Activated CD4-positive, alpha-beta T cell treated with anti-CD3 and anti-CD28 coated beads, Interleukin-2, amount 10 ng/mL, durations not matched to agents 24 days and 14 days (primary cell): ENCODE measurements at places on chromosomes 4 and X. TPM values are rescaled to one million over a fixed set of nuclear protein-coding genes. Genes with fewer than 3 reads are reported as not detected.

DNA sequence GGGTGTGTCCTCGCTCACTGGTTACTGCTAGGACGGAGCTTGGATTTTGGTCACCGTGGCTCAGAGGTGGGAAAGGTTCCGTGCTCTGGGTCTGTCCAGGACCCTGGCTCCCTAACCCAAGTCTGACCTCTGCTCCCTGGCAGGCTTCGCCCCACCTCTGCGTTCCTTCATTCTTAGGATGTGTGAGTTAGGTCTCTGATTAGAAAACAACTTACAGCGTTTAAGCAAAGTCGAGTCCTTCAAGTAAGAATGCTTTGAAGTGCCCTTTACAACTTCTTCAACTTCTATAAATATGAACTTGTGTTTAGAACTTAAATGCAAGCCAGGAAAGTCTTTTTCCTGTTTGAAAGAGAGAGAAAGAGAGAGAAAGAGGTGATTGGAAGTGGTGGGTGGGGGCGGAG, 891 bp downstream of the TLR2 start:
- H3K4me1 ChIP-seq, result peaks cover 11% of the 10 kb centered on the region
- no peak for DNase-seq
- peak overlapping the region; percentile 80 for H3K4me3 ChIP-seq

DNA sequence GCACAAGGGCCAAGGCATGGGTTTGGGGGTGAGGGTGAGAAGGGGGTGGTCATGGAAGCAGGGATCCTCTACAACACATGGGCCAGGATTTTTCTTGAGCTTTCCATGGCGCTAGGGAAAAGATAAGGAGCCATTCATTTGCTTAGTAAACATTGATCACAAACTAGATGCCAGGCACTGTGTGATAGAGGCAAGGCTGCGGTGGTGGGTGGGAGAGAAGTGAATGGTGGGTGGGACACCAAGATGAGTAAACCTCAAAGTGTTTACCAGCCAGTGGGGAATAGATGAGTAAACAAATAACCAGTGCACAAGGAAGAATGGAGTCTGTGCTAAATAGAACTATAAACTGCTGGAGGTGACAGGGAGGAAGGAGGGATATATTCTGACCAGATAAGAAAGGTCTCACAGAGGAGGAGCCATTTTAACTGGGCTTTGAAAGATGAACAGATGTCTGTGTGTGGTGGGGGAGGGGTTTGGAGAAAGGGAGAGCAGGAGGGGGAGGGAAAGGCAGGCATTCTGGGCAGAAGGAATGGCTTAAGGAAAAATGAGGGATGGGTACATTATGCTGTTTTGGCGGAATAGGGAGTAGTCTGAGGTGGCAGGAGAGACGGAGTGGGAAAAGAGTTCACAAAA, 48.0 kb upstream of the LAS1L start:
- no peaks in the 10 kb centered on the region for H3K36me3 ChIP-seq
- H3K4me1 ChIP-seq, result peaks cover 8% of the 10 kb centered on the region
- no peak for DNase-seq
- H3K4me3 ChIP-seq, result no peak overlapping the region

DNA sequence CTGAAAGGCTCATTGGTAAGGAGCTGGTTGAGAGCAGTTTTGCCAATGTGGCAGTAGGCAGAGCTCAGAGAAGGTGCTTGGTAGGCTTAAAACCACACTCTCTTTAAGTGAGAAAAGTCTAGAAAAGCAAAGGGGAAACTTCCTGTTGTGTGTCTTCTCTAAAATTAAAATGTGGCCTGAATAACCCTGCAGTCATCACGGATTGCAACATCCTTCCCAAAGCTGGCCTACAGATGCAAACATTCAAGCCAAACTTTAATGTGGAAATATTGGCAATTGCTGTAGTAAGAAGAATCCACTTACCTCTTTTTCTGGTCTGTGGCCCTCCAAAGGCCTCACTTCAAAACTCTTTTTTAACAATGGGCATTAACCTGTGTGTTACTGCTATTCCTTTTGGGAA, 348.5 kb downstream of the OPHN1 start:
- no peaks in the 10 kb centered on the region for H3K36me3 ChIP-seq
- DNase-seq, result no peak
- no peak overlapping the region for H3K27ac ChIP-seq
- no peaks in the 10 kb centered on the region for H3K4me1 ChIP-seq

DNA sequence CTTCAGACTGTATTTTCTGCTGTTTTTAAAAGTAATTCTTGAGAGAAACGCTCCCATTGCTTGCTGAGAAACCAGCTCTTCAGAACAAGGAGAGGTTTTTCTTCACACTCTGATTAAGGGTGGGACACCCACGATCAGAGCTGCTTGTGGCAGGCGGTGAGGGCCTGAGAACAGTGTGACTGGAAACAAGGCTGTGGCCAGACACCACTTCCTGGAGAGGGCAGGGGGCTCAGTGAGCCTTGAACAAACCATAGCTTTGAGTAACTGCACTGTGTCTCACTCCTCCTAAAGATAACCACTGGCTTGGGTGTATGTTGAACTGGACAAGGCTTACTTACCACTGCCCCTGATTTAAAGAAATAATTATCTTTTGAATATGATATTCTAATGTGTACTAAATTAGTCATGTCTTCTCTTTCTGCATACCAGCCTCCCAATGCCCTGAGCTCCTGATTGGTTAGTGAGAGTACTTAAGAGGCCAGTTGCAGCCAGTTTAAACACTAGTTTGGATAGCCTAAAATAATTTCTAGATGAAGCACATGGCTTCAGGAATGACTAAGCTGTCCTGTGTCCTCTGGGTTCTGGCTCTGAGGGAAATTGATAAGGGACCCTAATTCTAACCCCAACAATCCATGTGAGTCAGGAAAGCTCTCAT, 3.7 kb upstream of the GPR82 start:
- peaks cover 26% of the 10 kb centered on the region for H3K4me1 ChIP-seq
- H3K4me3 ChIP-seq, result no peak overlapping the region
- H3K27me3 ChIP-seq, result no peaks in the 10 kb centered on the region
- DNase-seq, result peak; percentile 76
- peaks cover 30% of the 10 kb centered on the region for H3K36me3 ChIP-seq

DNA sequence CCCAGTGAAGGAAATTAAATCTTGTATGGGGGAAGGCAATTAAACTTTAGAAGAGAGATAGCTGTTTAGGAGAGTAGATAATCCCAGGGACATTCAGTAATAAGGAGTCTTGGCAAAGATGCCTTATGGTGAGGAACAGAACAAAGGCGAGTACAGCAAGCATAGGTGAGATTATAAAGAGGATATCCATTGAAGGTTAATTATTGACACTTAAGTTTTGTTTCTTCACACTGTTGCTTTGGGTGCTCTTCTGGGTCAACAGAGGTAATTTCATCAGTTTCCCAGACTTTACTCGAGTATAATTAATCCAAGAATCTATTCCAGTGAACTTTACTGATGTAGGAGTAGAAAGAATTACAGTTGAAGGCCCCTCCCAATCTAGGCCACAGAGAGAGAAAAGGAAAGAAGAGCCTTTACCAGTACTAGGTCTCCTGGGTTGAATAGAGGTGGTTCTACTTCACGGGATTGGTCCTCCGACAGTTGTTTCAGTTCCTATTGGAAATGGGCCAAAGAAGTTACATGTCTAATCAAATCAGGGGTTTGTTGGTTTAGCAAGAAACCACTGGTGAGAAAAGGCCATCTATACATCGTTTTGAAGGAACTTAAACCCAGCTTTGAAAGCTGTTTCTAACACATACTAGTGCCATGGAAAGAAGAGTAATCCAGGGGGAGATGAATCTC, 27.2 kb downstream of the EPGN start:
- no peak overlapping the region for H3K27ac ChIP-seq
- H3K27me3 ChIP-seq, result peaks cover 4% of the 10 kb centered on the region
- H3K36me3 ChIP-seq, result no peaks in the 10 kb centered on the region
- H3K4me3 ChIP-seq, result no peak overlapping the region
- no peak for DNase-seq
- H3K4me1 ChIP-seq, result no peaks in the 10 kb centered on the region

GRCh38 chrX:153590961-153591956, 7.7 kb downstream of the CCNQ start:
- peaks cover 21% of the 10 kb centered on the region for H3K36me3 ChIP-seq
- H3K4me3 ChIP-seq, result no peak overlapping the region
- DNase-seq, result no peak
- no peaks in the 10 kb centered on the region for H3K27me3 ChIP-seq
- H3K4me1 ChIP-seq, result no peaks in the 10 kb centered on the region
- no peak overlapping the region for H3K27ac ChIP-seq

DNA sequence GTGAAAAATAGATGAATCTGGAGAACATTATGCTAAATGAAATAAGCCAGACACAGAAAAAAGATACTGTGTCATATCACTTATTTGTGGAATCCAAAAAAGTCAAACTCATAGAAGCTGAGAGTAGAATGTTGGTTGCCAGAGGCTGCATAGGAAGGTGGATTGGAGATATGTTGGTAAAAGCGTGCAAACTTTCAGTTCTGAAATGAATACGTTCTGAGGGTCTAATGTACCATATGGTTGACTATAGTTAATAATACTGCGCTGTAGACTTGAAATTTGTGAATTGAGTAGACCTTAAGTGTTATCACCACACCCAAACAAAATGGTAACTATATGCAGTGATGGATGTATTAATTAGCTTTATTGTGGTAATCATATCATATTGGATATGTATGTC, 45.0 kb upstream of the UPRT start:
- H3K36me3 ChIP-seq, result no peaks in the 10 kb centered on the region
- H3K27me3 ChIP-seq, result no peaks in the 10 kb centered on the region
- DNase-seq, result no peak
- no peak overlapping the region for H3K4me3 ChIP-seq
- no peaks in the 10 kb centered on the region for H3K4me1 ChIP-seq

PAGE2 gene
- not detected in 2 replicates for total RNA-seq

ADGRL3 gene
- total RNA-seq, result not detected in 2 replicates

SCFD2 gene
- total RNA-seq, result 35.0 and 39.9 TPM in 2 replicates
